NCI-H1417 (cell line): ENCODE measurements at places on chromosomes 12 and 14.
A peak's percentile ranks its signal among the peaks of the same experiment; 100 is the strongest.

DNA sequence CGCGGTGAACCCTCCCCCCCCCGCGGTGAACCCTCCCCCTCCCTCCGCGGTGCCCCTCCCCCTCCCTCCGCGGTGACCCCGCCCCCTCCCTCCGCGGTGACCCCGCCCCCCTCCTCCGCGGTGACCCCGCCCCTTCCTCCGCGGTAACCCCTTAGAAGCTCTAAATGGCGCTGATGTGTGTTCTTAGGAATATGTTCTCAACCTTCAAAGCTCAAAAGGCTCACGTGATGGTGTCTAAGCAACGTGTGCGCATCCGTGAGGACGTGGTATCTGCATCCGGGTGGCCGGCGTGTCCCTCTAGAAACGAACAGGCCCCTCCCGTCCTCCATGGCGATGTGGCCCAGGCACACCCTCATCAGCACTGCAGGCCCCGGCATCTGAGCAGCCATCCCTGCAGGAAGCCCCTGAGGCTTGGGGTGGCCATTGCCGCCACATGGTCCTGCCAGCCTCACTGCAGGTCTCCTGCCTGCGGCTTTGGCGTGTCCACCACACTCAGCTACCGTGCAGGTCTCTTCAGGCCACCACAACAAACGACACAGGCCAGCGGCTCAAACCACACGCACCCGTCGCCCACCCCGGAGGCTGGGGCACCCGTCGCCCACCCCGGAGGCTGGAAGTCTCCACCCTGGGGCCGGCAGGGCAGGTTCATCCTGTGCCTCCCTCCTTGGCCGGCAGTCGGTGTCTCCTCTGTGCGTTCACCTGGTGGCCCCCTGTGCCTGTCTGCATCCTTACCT lies 14.5 kb upstream of the FBRSL1 start:
- no peak for DNase-seq

DNA sequence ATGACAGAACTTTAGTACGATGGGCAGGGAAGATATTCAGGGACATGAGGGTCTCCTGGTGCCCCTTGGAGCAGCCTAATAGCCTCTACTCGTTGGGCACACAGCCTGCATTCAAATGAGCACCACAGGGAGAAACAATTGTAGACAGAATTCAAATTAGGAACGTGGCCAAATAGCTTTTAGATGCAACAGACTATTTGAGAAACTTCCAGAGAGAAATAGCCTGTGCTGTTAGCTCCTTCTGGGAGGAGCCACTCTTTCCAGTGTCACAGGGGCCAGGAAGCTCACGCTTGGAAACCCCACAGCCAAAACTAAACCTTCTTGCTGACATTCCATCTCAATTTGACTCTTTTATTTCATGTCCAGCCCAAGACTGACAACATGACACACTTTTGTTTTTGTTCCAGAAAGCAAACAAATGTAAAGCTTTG lies 114.5 kb downstream of the RPAP3 start:
- no peak for DNase-seq

GRCh38 chr12:94667031-94667540 lies 16.7 kb upstream of the TMCC3 start:
- no peak for DNase-seq

- DNase-seq, result peak; percentile 51
Observed at GRCh38 chr14:57389646-57390036, 745 bp upstream of the NAA30 start.

DNA sequence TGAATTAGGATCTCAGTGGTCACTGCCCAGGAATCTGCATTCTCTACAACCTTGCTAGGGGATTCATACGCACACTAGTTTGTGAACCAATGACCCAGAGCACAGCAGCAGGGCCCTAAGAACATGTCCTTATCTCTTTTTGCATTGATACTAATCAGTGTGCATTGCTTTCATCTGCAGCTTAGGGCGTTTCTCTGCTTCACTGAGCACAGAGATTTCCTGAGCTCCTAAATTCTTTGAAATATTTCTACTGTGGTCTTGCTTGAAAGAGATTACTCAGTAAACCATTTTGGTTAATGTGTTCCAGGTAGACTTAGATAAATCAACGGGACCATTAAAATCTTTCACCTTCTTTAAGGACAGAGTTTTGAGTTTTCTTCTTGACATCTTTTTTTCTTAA lies 351.3 kb upstream of the KITLG start:
- no peak for DNase-seq

DNA sequence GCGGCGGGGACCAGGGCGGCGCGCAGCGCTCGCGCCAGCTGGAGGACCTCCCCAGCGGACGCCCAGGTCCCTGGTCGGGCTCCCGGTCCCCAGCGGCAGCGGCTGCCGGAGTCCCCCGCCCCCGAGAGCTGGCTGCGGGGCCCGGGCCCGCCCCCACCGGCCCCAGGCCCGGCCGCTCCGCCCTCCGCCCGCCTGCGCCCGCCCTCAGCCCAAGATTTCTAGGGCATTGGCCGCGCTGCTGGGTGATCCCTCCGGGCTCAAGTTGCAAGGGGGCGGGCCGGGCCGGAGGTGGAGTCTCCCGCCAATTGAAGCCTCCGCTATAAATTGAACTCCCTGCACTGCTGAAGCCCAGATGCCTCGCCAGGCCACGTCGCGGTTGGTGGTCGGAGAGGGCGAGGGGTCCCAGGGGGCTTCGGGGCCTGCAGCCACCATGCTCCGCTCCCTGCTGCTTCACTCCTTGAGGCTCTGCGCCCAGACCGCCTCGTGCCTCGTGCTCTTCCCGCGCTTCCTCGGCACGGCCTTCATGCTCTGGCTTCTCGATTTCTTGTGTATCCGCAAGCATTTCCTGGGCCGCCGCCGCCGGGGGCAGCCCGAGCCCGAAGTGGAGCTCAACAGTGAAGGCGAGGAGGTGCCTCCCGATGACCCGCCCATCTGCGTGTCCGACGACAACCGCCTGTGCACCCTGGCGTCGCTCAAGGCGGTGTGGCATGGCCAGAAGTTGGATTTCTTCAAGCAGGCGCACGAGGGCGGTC lies at the start of gene DIO3:
Gene DIO3, plus strand, starts transcription at position 351 of the 752 bp plus-strand sequence.
- no peak for DNase-seq

GRCh38 chr12:93813972-93814821 lies 137.0 kb downstream of the CRADD start:
- no peak for DNase-seq

DNA sequence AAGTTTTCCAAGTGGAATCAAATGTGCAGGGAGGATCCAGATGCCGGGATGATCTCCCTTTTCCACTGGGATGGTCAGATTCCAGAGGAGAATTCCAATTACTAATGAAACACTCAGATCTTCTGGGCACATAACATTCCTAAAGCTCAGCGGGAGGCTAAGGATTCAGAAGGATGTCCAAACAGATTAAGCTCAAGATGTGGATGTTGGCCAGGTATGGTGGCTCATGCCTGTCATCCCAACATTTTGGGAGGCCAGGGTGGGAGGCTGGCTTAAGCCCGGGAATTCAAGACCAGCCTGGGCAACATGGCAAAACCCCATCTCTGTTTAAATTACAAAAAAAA lies 62.0 kb upstream of the PNMA1 start:
- DNase-seq, result no peak

DNA sequence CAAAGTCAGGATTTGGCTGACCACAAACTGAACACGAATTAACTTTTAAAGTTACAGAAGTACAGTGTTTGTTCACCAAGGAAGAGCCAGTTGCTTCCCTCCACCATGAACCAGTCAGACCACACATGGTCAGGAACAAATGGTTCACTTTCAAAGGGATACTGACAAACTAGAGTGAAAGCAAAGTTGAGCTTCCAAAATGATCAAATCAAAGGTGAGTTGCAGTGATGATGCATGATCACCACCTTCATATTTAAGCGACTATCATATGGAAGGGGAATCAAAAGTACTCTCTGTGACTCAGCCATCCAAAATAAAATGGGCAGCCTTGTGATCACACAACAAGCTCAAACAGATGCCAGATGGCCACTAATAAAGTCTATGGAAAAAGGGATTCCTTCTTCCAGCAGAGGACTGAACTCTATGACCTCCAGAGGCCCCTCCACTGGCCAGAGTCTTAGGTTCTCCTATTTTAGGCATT lies 13.1 kb downstream of the NT5DC3 start:
- DNase-seq, result no peak

- peak; percentile 92 for DNase-seq
Observed at GRCh38 chr14:91114079-91115065, 499 bp downstream of the DGLUCY start.

DNA sequence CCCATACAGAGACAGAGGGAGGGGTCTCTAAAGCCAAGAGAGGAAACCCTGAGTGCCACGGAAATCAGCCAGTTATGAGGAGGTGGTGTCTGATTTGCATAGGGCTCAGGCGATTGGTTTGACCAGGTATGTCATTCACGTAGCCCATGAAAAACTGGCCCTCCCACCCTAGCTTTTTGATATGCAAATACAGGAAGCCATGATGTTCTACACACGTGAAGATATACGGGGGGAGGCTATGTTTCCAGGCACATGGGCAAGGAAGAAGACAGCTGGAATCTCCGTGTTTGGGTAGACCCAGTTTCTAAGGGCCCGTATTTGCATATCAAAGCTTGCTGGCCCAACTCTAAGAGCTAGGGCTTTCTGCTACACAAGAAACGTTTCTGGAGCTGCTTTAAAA lies 717.8 kb upstream of the SEL1L start:
- no peak for DNase-seq

- DNase-seq, result no peak
Observed at GRCh38 chr12:112161711-112162110, 36.4 kb downstream of the TRAFD1 start.

GRCh38 chr12:105262461-105263184 lies 26.6 kb upstream of the APPL2 start:
- DNase-seq, result no peak

- DNase-seq, result no peak
Observed at GRCh38 chr14:105711841-105712460, 185.6 kb downstream of the TMEM121 start.

DNA sequence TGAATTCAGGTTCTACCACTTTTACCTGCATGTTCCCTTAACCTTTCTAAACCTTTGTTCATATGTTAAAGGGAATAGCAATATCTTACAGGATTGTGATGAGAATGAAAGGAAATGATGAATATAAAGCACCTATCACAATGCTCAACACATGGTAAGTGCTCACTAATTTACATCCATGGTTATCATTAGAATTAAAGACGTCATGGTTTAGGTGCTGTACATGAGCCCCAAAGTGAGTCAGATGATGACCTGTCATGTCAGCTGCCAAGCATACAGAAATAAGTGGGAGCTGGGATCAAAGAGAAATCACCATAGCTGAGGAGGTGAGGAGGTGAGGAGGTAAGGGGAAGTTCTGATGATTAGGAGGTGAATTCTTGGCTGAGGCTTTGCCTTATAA lies 135.9 kb upstream of the ATP2B1 start:
- no peak for DNase-seq

DNA sequence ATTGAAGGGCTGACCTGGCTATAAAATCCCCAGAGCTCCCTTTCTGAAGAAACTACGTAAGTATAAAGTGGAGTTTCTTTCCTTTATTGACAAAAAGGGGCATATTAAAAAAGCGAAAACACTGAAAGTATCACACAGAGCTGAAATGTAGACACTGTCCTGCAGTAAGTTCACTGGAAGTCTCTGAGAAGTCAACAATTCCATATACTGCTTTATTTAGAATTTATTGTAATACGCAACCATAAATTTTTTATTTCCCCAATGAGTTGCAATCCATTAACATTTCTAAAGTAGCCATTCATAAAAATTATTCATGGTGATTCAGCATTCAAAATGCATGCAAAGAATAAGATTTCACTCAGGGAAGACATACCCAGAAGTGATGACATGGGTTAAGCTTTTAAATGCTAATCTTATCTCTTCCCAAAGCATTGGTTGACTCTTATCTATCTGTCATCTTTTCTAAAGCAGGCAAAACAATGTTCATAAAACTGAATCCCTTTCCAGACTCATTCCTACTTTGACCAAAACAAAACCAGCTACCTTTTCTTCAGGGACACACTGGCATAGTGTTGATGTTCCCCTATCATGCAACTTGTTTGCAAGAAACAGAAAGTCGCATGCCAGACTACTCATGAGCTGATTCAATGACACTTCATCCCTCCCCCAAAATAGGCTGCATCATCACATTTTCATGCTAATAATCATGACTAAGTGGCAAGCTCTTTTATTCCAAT lies 17.3 kb downstream of the KITLG start:
- no peak for DNase-seq

DNA sequence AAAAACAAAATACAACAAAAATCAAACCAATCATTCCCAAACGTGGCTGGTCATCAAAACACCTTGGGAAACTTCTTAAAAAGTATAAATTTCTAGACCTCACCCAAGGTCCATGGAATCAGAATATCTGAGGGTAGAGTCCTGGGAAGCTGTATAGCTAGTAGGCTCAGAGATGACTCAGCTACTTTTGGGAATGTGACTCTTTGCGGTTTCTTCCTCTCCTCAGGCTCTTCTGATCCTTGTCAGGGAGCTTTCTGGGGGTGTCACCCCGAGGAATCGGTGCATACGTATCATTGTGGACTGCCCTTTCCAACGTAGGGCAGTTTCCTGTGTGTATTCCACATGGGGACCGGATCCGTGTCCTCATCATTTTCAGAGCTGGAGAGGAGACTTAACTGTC lies 14.8 kb downstream of the JDP2 start:
- DNase-seq, result no peak

DNA sequence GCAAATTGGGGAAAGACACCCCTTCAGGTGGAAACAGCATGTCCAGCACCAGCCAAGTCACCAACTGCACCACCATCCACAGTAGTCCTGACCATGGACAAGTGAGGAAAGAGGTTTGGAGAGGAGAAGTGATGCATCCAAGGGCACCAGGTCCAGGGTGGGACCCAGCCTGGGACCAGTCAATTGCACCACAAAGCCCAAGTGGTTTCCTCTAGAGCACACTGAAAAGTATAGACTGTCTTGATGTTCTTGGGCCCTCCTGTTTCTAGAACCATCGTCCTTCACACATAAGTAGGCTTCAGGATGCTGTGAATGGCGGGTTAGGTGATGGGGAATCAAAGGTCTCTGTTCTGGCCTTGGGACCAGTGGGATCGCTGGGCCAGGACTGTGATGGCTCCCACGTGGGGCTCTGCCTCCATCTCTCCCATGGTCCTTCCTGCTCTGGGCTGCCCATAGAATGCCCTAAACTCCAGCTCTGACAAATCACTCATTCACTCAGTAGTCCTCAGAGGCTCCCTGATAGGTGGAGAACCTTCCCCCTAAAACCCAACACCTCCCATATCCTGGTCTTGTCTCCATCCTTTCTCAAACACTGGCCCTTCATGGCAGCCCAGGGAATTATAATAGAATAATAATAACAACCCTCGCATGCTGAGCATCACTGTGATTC lies 9.2 kb downstream of the KRT79 start:
- no peak for DNase-seq

GRCh38 chr12:76268267-76268666 lies 79.9 kb downstream of the BBS10 start:
- no peak for DNase-seq

GRCh38 chr14:104095426-104096310 lies 10.2 kb downstream of the ASPG start:
- DNase-seq, result no peak

- peak; percentile 64 for DNase-seq
Observed at GRCh38 chr14:35240231-35240630, 52.0 kb upstream of the PSMA6 start.

GRCh38 chr14:97942921-97943320 lies 1145.7 kb downstream of the VRK1 start:
- DNase-seq, result no peak

- peak; percentile 56 for DNase-seq
Observed at GRCh38 chr12:6825398-6826124, 2.6 kb upstream of the P3H3 start.

GRCh38 chr12:95633049-95633731 lies 81.9 kb upstream of the USP44 start:
- no peak for DNase-seq
